Heart right ventricle (tissue), 16 donors: ENCODE measurements at places on chromosomes 7 and 10.

GRCh38 chr10:109859221-109859620 is 64.1 kb downstream of the XPNPEP1 start:
- DNase-seq: no peak

GRCh38 chr7:78296644-78297371 is 498.2 kb downstream of the PHTF2 start:
- DNase-seq: no peak

GRCh38 chr10:13820119-13820963 is 233.6 kb downstream of the PRPF18 start:
- no peak for DNase-seq

DNA sequence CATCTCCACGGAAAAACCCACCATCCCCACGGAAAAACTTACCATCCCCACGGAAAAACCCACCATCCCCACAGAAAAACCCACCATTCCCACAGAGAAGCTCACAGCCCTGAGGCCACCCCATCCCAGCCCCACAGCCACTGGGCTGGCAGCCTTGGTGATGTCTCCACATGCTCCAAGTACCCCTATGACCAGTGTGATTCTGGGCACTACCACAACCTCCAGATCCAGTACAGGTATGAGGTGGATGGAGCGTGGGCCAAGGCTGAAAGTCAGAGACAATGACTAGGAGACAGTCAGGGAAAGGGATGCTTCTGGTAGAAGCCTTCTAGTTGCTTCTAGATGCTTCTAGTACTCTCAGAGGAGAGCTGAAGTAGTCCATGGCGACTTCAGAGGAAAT is 19.6 kb downstream of the ZAN start:
- DNase-seq: no peak

DNA sequence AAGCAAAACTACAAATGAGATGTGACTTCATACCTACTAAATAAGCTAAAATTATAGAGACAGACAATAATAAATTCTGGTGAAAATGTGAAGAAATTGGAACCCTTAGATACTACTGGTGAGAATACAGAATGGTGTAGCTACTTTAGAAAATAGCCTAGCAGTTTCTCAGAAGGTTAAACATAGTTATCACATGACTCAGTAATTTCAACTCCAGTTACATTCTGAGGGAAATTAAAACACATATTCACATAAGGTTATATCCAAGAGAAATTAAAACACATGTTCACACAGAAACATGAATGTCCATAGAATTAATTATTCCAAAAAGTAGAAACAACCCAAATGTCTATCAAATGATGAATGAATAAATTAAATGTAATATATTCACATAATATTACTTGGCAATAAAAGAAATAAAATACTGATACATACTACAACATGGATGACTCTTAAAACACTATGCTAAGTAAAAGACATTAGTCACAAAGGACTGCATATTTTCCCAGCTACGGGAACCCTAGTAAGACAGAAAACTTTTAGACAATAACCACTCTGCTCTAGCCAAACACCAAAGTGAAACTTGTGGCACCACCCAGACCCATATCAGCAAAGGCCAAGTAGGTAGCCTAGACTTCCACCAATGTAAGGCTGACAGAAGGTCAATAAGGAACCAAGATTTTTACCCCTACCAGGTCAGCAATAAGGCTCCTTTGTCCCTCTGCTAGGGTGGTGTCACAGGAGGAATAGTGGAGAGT is 25.1 kb downstream of the SLC25A40 start:
- no peak for DNase-seq

GRCh38 chr7:152025077-152025936 is at the start of gene GALNT11:
GALNT11 (plus strand) TSS chr7:152025674; CDS start chr7:152094228, 68,554 bp downstream.
- peak; percentile 89 for DNase-seq

DNA sequence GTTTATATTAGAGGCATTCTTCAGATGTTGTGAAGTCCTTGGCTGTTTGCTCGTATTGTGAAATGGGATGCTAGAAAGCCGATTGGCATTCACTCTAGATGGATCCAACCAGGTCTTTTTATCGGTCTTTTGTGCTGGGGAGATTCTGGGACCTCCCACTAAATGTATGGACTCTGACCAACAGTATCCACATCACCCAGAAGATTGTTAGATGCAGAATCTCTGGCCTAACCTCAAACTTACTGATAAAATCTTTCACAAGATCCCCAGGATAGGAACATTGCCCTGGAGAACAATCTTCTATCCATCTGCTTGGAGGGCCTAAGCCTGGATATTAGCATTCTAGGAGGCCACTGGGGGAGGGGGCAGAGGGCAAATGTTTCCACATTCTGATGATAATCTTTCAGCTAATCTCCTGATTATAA is 160.9 kb downstream of the PLXDC2 start:
- no peak for DNase-seq

- DNase-seq: no peak
These were observed 17.1 kb upstream of the CPA1 start for GRCh38 chr7:130363026-130363847.

GRCh38 chr7:30116771-30117170 is 18.0 kb upstream of the MTURN start:
- peak; percentile 45 for DNase-seq

DNA sequence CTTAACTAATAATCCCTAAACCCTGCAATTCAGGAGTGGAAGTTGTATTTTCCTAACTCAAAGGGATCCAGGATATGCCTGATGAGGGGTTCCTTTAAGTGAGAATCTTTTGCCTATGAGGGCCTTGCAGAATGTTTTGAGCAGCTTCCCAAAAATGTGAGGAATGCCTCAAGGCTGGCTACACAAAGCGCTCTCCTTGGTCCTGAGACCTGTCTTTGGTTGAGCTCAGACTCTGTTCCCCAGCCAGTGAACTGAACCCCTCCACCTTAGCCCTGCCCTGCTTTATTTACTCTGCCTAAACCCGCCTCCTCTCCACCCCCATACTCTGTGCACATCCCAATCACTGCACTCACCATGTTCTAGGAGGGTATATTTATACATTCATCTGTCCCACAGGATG is 108.6 kb downstream of the NRCAM start:
- DNase-seq: no peak

DNA sequence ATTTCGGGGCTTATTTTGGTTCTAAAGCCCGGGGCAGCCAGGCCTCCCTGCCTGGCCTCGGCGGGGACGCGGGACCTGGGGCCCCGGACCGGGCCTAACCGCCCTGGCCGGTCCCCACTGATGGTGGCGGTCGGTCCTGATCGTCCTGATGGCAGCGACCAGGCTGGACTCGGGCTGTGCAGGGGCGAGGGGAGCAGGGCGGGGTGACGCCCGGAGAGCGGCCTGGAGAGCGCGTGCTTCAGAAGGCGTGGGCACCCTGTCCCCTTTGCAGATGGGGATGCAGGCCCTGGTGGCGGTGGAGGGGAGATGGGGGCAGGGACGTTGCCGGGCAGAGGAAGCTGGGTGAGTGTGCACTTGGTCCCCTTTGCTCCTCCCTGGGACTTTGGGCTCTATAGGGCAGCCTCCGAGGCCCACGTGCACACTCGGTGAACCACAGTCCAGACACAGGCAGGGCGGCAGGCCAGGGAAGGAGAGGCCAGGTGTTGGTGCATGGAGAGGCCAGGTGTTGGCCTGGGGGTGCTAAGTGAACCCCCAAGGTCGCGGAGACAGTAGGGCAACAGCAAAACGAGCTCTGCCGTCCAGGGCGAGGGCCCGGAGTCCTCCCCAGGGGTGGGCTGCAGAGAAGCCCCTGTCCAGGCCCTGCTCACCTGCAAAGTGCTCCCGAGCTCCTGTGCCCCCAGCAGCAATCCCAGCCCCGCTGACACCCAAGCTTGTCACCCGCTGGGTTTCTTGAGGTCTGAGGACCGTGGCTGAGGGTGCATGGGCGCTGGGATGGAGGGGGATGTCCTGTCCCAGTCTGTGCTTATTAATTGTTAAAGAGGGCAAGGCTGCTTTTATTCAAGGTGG is 42.4 kb upstream of the FAM20C start:
- DNase-seq: peak; percentile 60

DNA sequence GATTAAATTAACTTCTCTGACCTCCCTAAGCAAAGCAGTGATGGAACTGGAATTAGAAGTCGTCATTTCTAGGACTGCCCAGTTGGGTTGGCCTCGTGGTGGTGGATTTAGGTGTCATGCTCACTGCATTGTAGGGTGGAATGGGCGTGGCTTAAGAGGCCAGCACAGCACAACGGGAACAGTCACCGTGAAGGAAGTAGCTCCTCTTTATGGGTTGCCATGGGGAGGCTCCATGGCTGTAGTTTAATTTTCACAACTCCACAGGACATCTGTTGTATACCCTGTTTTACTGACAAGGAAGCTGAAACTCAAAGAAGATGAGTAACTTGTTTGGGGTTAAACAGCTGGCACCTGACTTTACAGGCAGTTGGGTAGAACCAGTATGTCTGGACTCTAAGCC is 208.3 kb downstream of the CELF2 start:
- no peak for DNase-seq

GRCh38 chr7:150963707-150964559 is 14.2 kb downstream of the KCNH2 start:
- no peak for DNase-seq

- DNase-seq: no peak
These were observed 265.6 kb downstream of the PTEN start for GRCh38 chr10:88129013-88129412.

DNA sequence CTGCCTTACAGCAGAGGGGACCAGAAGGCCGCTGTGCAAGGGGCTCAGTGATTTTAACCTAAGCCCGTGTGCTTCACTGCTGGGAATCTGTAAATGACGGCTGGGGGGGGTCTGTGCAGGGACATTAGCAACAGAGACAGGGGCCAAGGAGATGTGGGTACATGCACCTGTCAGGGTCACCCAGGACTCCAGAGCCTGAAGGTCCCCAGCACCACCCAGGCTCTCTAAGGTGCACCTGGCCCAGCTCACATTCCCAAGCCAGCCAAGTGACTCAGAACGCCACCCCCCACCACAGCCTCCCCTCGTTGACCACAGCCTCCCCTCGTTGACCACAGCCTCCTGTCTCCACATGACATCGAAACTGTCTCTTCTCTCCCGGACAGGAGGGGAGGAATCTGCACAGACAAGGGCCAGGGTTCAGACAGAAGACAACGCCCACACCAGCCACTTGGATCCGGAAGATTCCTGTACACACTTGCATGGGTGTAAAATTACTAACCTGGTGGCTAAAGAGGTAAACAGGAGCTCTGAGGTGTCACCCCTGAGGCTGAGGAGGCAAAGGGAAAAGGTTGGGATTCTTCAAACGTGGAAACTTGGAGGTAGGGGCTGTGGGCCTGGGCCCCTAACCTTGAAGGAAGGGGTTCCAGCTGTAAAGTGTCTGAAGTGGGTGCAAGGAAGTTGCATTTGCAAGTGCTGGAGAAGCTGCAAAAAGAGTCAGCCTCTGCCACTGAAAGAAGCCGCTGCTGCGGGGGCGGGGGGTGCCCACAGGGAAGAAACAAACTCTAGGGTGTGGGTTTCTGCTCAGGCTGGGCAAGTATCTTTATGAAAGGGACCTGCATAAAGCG is 27.0 kb downstream of the CALML3 start:
- no peak for DNase-seq

GRCh38 chr7:157396316-157397035 is 59.7 kb downstream of the DNAJB6 start:
- no peak for DNase-seq

DNA sequence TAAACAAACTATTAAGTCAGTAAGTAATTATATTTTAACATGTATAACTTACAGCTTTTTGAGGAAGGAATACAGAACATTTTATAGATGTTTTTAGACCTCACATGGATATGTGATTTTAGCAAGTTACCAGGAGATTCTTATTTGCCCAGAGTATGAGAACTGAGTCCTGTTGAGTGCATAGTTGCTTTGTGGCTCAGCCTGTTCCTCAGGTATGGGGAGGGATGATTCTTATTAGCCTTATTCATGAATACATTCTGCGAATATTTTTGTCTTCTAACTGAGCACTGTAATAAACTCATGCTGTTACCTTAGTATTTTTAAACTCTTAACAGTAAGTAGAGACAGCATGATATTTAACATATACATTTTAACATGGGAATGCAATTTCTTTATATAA is 17.9 kb downstream of the BTAF1 start:
- no peak for DNase-seq

DNA sequence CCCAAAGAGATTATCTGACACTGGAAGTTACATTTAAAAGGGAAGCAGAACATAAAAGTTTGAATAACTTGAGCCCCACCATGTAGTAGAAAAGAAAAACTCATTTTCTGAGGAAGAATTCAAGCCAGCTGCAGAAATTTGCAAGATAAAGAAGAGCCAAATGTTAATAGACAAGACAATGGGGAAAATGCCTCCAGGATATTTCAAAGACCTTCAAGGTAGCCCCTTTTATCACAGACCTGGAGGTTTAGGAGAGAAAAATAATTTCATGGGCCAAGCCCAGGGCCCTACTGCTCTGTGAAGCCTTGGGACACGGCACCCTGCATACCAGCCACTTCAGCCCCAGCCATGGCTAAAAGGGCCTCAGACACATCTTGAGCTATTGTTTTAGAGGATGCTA is 18.4 kb upstream of the AKR1C1 start:
- DNase-seq: no peak

- DNase-seq: peak; percentile 65
These were observed 28.5 kb downstream of the CHCHD3 start for GRCh38 chr7:133053321-133053891.

DNA sequence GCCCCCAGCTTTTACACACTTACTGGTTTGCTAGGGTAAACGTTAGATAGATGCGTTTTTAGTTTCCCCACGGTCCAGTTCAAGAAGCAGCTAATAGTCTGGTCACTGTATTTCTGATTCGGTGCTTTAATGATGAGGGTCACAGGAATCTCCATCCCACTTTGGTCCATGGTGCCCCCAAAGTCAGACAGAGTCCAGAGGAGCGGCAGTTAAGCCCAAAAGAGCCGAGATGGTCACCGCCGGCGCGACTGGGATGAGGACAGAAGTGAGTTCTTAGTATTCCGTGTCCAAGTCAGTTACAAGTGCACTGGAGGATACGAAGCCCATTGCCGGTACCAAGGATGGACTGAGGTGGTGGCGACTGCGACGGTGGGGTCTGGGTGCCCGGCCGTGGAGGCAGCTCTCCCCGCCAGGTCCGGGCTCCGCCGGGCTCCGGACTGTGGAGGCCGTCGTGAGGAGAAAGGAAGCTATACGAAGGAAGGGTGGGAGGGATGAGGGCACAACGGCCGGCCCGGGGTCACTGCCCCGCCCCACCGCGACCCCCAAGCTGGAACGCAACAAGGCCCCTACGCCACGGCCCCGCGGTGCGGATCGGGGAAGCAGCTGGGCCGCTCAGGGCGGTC is 663 bp downstream of the HERPUD2 start:
- DNase-seq: no peak

DNA sequence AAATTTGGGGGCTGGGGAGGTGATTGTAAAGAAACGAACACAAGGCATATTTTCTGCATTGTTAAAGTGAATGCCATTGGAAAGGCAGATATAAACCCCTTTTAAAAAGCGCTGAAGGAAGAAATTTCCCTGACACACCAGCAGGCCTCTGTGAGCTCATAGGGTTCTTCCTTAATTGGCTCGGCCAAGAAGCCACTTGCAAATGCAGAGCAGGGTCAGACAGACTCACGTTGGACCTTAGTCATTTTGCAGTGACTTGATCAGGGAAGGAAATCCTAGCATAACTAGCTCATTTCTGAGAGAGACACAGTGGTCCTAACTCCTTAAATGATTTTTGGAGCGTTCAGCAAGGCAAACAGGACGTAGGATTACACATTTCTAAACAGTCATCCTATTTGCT is 1461.4 kb downstream of the GATA3 start:
- DNase-seq: no peak
